ENCODE measurements at places on chromosomes 6 and 20.

DNA sequence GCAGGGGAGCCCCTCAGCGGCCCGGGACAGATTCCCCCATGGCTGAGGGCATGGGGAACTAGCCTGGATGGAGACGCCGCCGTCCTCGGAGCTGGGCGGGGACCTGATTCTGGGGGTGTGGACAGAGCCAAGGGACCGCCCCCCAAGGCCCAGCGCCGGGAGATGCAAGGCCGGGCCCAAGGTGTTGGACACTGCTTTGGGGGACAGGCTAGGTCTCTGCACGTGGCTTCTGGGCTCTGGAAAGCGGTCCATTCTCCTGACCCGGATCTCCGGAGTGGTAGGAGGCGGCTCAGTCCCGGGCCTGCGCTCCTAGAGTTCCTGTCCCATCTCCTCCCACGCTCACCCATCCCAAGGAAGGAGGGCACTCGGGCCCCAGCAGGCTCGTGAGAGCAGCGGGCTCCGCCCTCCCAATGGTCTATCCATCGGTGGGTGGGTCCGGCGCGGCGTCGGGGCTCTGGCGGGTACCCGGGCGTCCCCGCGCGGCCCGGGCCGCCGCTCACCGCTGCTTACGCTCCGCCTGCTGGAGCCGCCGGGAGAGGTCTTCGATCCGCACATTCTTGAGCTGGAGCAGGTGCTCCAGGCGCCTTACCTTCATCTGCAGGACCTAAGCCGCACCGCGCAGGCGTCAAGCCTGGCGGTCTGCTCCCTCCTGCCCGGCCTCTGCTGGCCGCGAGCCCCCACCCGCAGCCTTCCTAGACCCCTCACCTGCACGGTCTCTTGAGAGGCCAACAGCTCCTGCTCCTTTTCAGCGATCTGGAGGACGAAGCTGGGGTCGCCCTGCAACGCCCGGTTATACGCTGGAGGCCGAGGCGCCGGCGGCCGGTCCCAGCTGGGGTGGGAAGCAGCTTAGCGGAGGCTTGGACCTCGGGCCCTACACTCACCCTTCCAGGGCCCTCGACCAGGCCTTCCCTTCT is 3.3 kb downstream of the SPEF1 start:
- no peak for DNase-seq

DNA sequence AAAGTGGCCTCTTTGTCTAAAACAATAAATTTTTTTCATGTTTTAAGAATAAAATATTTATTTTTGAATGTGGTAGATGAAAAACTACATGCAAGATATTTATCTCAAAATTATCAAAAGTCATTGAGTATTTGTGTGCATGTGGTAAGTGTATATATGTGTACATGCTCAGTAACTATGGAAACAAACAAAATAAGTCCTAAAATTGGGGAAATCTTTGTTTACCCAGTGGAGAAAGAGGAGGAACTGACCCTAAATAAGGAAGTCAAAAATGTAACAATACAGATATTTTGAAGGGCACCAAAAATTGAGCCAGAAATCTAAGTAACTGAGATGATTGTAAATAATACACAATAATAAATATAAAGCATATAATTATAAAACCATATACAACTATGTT is 639.2 kb downstream of the MAFB start:
- no peak for DNase-seq

DNA sequence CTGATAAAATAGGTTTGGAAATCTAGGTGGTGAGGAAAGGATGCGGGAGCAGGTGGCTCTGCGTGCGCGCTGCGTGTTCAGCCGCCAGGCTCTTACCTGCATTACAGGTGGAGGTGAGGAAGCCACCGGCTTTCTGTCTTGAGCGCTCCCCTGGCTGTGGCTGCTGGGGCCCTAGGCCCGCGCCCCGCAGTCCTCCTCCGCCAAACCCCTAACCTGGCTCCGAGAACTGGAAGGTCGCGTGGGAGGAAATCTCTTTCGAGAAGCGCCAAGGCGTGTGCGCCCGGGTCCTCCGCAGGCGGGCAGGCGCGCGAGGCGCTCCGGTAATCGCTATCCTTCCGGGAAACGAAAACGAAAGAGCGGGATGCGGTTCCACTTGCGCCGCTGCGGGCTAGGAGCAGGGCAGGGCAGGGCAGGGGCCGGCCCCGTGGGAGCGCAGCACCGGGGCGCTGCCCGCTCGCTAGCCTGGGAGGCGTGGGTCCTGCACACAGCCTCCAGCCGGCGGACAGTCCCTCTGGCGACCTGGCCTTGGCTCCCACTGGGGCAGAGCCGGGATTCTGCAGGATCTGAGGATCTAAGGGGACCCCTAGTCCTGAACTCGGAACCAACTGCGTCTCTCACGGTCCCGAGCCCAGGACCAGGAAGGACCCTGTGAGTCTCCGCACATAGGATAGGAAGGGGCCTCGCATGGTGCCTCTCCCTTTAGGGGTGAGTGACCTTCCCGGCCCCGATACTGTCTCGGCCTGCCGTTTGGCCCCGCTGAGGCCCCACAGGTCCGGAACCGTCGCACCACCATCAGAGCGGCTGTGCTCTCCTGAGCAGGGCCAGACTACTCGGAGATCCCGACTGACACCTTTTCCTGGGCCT is at the start of gene ETV7:
Gene ETV7, minus strand, starts transcription at position 230 of the 864 bp plus-strand sequence. Its CDS starts 128 bp downstream, at position 102.
- no peak for DNase-seq

- DNase-seq = no peak
Measured at GRCh38 chr6:50539447-50539846, 173.9 kb upstream of the TFAP2D start.

DNA sequence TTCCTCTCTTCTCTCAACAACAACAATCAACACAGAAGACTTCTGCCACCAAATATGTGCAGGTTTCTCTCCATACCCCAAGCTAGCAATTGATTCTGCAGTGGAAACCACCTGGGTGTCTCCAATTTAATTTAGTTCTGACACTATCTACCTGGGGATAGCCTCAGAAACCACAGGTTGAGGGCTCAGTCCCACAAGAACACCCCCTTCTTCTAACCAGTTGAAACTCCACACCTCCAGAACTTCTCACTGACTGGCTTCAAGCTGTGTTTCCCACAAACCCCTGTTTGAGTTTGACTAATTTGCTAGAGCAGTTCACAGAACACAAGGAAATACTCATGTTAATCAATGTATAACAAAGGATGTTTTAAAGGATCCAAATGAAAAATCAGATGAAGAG is 52.5 kb upstream of the SPTLC3 start:
- no peak for DNase-seq

- no peak for DNase-seq
Measured at GRCh38 chr20:62898970-62899632, 27.2 kb downstream of the DIDO1 start.

GRCh38 chr6:97293198-97293696 is 10.2 kb upstream of the MMS22L start:
- no peak for DNase-seq

DNA sequence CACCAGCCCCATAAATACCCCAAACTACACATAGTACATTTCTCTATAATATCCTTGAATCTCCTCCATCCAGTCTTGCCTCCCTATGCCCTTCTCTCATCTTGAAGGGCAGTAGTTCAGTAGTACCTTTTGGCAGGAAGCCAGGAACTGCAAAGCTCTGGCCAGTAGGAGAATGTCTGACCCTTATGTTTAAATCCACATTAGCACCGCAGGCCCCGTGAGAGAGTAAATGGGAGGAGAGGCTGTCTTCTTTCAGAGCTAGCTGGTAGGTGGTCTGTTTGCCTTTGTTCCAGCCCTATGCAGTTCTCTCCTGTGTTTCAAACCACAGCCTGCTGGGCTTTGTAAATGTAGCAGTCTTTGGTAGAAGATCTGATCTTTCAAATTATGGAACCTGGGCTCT is 690.7 kb downstream of the DOK5 start:
- no peak for DNase-seq

DNA sequence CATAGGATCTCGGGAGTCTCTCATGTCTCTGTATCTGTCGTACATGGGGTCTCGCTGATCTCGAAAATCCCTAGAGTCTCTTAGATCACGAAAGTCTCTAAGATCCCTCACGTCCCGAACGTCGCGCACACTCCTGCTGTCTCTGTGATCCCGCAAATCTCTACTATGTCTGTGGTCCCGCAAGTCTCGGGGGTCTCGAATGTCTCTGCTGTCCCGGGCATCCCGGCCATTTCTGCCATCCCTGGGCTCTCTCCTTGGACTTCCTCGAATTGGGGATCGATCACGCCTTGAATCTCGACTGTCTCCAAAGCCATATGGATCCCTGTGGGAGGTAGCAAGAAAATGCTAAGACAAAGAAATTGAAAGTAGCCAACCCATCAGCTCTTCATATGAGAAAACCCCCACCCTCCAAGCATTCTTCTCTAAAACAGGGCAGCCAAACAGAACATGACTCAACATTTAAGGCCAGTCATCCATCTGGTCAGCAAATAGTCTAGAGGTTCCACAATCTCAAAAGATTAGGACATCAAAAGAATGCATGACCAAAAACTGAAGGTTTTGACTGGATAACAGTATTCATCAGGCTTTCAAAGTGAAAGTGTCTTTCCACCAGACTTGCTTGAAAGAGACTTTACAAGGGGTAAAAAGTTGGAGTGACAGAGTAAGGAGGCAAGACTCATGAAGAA is 19.4 kb downstream of the NCOA5 start:
- DNase-seq = no peak

DNA sequence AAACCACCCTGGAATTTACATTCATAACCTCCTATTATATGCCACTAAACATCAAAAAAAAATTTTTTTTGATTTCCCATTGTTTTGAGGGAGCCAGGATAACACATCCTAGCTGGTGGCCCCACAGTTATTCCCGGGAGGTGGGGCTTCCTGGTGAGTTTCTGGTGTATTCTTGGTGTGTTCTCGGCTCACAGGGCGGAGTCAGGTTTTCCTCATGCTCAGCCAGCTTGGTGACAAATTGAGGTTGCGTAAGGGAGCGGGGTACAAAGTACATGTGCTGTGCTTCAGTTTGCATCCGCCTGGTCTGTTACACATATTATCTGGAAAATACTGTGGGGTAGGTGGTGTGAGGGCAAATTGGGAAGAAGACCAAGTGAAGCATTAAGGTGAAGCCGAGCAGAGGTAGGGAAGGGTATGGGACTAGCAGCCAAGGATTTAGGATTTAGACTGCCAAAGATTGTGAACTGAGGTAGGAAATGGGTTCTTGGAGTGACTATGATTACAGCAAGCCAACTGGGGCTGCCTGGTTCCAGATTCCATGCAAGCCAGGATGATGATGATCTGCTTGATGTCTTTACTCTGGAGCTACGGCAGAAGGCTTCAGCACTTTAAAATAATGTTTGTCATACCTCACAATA is 46.2 kb upstream of the EEF1A1 start:
- DNase-seq = no peak

DNA sequence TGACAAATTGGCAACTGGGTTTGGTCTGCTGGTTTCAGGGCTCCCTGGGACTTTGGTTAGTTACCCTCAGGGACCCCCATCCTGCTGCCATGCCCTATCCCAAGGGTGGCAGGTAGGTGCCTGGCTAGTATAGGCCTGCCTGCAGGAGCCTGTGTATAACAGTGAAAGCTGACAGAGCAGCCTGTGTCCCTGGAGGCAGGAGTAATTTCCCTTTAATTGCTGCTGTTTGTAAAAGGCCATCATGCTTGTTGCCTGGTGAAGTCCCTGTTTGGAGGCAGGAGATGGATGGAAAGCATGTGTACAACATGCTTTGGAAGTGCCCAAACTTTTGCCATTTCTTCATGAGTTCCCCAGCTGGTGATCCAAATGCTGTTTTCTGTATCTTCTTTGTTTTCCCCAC is 30.1 kb downstream of the CMTR1 start:
- no peak for DNase-seq

DNA sequence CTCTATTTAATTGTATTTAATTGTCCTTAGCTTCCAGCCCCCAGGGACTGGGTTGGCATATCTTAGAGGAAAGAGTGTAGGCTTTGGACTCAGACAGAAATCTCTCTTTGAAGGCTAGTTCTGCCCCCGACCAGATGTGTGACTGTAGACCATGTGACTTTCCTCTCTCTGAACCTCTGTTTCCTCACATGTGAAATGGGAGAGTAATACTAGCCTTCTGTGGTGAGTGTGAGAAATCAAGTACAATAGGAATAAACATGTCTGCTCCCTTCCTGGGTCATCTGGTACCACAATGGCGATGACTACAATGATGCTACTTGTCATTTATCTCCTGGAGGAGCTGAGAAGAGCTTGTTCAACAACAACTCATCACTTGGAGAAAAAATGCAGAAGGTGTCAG is 179.9 kb downstream of the LRFN2 start:
- no peak for DNase-seq

GRCh38 chr6:162178666-162179065 is 548.9 kb downstream of the PRKN start:
- no peak for DNase-seq

GRCh38 chr20:7883309-7883708 is 56.9 kb downstream of the HAO1 start:
- DNase-seq = no peak

Measured in vagina (tissue), 2 donors.